ENCODE measurements at places on chromosomes 2 and 18. TPM values are rescaled to one million over a fixed set of nuclear protein-coding genes. Genes with fewer than 3 reads are reported as not detected.

- DNase-seq: no peak
- H3K4me1 ChIP-seq: peaks cover 11% of the 10 kb centered on the region
- no peak overlapping the region for H3K4me3 ChIP-seq
- H3K27me3 ChIP-seq: no peaks in the 10 kb centered on the region
- no peak overlapping the region for H3K27ac ChIP-seq
Measured at GRCh38 chr2:240134466-240134865, 1.6 kb downstream of the COPS9 start.

- no peaks in the 10 kb centered on the region for H3K27me3 ChIP-seq
- H3K36me3 ChIP-seq: no peaks in the 10 kb centered on the region
- H3K4me1 ChIP-seq: no peaks in the 10 kb centered on the region
- DNase-seq: no peak
- no peak overlapping the region for H3K4me3 ChIP-seq
- H3K27ac ChIP-seq: no peak overlapping the region
Measured at GRCh38 chr2:154427453-154427852, 271.0 kb upstream of the KCNJ3 start.

GRCh38 chr2:237096201-237096600, 10.5 kb downstream of the COPS8 start:
- no peak for DNase-seq
- H3K27ac ChIP-seq: no peak overlapping the region
- peaks cover 13% of the 10 kb centered on the region for H3K4me1 ChIP-seq
- H3K27me3 ChIP-seq: no peaks in the 10 kb centered on the region
- H3K4me3 ChIP-seq: no peak overlapping the region

- peak; percentile 13 for DNase-seq
- peak overlapping the region; percentile 84 for H3K4me3 ChIP-seq
- no peaks in the 10 kb centered on the region for H3K36me3 ChIP-seq
- H3K27me3 ChIP-seq: no peaks in the 10 kb centered on the region
Measured at GRCh38 chr18:49459404-49460171, 857 bp downstream of the DYM start.

DNA sequence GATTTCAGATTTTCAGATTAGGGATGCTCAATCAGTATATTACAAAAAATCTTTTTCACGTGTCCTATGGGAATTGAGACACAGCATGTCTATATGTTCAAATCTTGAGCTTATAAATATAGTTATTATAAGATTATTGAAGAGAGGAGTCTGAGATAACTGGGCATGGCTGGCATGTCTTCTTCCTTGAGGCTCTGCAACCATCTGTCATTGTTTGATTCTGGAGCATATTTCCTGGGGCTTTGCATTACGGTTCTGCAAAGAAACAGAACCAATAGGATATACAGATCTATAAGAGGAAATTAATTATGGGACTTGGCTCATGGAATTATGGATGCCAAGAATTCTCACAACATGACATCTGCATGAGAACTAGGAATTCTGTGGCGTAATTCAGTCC, 386.1 kb downstream of the SOCS6 start:
- no peaks in the 10 kb centered on the region for H3K36me3 ChIP-seq
- no peak overlapping the region for H3K27ac ChIP-seq
- no peak overlapping the region for H3K4me3 ChIP-seq
- H3K4me1 ChIP-seq: no peaks in the 10 kb centered on the region
- no peak for DNase-seq
- H3K27me3 ChIP-seq: no peaks in the 10 kb centered on the region

GRCh38 chr2:171878481-171878993, 15.5 kb downstream of the SLC25A12 start:
- H3K27me3 ChIP-seq: no peaks in the 10 kb centered on the region
- DNase-seq: peak; percentile 80
- no peaks in the 10 kb centered on the region for H3K36me3 ChIP-seq
- no peak overlapping the region for H3K4me3 ChIP-seq

- no peaks in the 10 kb centered on the region for H3K4me1 ChIP-seq
- no peak for DNase-seq
- no peak overlapping the region for H3K27ac ChIP-seq
- peaks cover 7% of the 10 kb centered on the region for H3K36me3 ChIP-seq
- H3K4me3 ChIP-seq: no peak overlapping the region
- no peaks in the 10 kb centered on the region for H3K27me3 ChIP-seq
Measured at GRCh38 chr18:21636769-21637168, 24.7 kb downstream of the SNRPD1 start.

- no peak overlapping the region for H3K27ac ChIP-seq
- DNase-seq: no peak
- no peak overlapping the region for H3K4me3 ChIP-seq
Measured at GRCh38 chr2:26852405-26853306, 4.7 kb downstream of the DPYSL5 start.

- H3K4me3 ChIP-seq: peak overlapping the region; percentile 72
- H3K27me3 ChIP-seq: no peaks in the 10 kb centered on the region
- H3K4me1 ChIP-seq: peaks cover 12% of the 10 kb centered on the region
Measured at GRCh38 chr2:191676790-191677645, 918 bp upstream of the NABP1 start.

DNA sequence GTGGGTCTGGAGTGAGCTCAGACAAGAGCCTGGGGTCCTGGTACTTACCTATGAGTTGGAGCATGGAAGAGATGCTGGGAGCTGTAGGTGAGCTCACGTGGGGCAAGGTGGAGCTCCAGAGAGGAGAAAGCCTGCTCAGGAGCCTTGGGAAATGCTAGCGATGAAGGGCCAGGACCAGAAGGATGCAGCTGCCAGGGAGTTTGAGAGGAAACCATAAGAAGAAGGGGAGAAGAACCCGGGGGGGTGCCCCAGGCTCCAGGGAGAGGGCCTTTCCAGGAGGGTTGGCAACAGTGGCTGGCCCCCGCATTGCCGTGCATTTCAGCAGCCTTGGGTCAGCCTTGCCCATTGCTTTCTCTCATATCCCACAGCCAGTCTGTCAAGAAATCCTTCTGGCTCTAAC, 268.7 kb downstream of the GLI2 start:
- H3K36me3 ChIP-seq: no peaks in the 10 kb centered on the region
- no peak for DNase-seq
- no peak overlapping the region for H3K27ac ChIP-seq
- no peak overlapping the region for H3K4me3 ChIP-seq
- H3K27me3 ChIP-seq: no peaks in the 10 kb centered on the region

GRCh38 chr2:143482771-143483170, 353.6 kb downstream of the ARHGAP15 start:
- no peaks in the 10 kb centered on the region for H3K4me1 ChIP-seq
- H3K36me3 ChIP-seq: no peaks in the 10 kb centered on the region
- H3K4me3 ChIP-seq: no peak overlapping the region
- H3K27ac ChIP-seq: no peak overlapping the region

- no peaks in the 10 kb centered on the region for H3K36me3 ChIP-seq
- H3K27ac ChIP-seq: no peak overlapping the region
- no peak overlapping the region for H3K4me3 ChIP-seq
- H3K27me3 ChIP-seq: no peaks in the 10 kb centered on the region
- H3K4me1 ChIP-seq: no peaks in the 10 kb centered on the region
- no peak for DNase-seq
Measured at GRCh38 chr18:32669549-32670165, 103.2 kb downstream of the KLHL14 start.

DNA sequence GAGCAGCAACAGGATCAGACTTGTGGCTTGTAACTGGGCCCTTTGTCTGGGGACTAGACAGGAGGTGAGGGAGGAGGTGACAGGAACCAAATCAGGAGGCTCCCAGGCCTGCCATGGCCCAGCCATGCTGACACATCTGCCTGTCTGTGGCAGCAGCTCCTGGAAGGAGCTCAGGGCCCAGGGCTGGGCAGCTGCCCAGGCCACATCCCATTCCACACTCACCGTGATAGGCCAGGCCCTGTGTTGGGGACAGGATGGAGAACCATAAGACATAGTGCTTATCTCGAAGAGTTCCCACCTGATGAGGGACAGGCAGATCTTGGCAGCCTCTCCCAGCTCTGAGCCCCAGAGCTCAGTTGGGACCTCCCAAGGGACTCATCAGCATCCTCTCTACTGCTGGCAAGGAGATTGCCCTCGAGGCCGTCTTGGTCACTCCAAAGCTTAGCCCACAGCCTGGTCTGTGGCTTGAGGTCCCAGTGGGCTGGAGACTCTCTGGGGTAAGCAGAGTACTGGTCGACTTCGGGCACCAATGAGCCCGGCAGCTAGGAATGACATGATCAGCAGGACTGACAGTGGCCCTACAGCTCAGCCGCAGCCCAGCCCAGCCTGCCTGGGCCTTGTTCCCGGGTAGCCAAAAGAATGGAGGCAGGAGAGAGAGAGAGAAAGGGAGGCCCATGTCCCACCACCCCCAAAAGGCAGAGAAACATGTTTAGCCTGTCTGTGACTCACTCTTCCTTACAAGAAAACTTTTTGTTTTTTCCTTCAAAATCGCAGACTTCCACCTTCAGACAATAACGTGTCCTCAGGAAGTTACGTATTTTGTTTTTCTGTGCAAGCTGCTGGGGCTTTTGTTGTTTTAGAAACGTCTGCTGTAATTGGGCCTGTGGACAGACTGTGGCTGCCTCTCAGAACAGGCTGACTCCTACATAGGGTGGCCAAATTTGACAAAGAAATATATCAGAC, 82.1 kb downstream of the HS1BP3 start:
- H3K27me3 ChIP-seq: no peaks in the 10 kb centered on the region
- no peak for DNase-seq
- H3K4me3 ChIP-seq: no peak overlapping the region
- H3K36me3 ChIP-seq: no peaks in the 10 kb centered on the region
- H3K4me1 ChIP-seq: peaks cover 31% of the 10 kb centered on the region

DNA sequence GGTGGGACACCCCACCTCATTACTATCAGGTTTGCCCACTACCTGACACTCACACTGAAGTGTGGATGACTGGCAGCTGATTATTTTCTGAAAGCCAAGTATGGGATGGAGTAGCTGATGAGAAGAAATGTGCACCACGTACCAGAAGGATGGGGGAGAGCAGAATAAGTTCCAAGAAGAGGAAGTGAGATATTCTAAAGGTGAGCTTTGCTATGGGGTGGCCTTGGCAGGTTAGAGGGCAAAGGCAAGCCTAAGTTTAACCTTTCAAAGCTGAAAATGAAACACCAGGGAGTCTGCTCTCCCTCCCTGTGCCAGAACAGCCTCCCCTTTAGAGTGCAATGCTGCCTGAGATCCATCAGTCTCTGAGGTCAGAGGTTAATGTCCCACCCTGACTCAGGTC, 196.1 kb upstream of the OSR1 start:
- no peaks in the 10 kb centered on the region for H3K36me3 ChIP-seq
- no peak for DNase-seq
- no peak overlapping the region for H3K4me3 ChIP-seq
- no peak overlapping the region for H3K27ac ChIP-seq

DNA sequence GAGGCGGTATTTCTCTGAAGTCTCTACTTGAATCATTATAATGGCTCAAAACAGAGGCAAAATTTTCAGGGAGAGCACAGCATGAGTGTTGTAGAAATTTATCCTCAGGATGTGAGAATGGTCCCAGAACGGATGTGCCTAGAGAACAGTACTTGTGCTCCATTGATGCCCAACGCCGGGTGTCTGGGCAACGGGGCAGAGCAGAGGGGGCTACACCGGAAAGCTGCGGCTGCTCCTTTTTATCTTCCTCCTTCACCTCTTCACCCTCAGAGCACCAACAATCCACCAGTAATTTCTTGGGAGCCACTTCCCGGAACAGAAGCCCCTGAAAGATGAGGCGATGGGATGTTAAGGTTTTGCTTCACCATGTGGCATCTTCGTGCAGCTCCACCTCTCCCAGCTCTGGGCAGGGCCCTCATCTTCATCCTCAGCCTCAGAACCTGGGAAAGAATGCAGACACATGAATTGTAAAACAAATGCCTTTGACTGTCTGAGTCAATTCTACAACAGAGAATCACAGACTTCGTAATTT, 71.5 kb downstream of the PTGR3 start:
- no peak for DNase-seq
- H3K36me3 ChIP-seq: no peaks in the 10 kb centered on the region
- H3K27ac ChIP-seq: no peak overlapping the region
- H3K27me3 ChIP-seq: no peaks in the 10 kb centered on the region

IL36A gene
- not detected for total RNA-seq

FAHD2A gene
- total RNA-seq: 23.4 TPM

DSC2 gene
- total RNA-seq: 39.4 TPM

AQP12A gene
- not detected for total RNA-seq

IL37 gene
- total RNA-seq: not detected

GAL3ST2 gene
- total RNA-seq: not detected

HRH4 gene
- total RNA-seq: 0.17 TPM

ABHD1 gene
- total RNA-seq: not detected

LYG2 gene
- total RNA-seq: not detected

Measured in astrocyte (in vitro differentiated cells and primary cell).